Activated CD4-positive, alpha-beta memory T cell treated with anti-CD3 and anti-CD28 coated beads, Interleukin-2, amount 10 ng/mL, durations not matched to agents 7 days and 5 days (primary cell): ENCODE measurements at places on chromosomes 12 and 14. TPM values are rescaled to one million over a fixed set of nuclear protein-coding genes. Genes with fewer than 3 reads are reported as not detected.
A peak's percentile ranks its signal among the peaks of the same experiment; 100 is the strongest.

DNA sequence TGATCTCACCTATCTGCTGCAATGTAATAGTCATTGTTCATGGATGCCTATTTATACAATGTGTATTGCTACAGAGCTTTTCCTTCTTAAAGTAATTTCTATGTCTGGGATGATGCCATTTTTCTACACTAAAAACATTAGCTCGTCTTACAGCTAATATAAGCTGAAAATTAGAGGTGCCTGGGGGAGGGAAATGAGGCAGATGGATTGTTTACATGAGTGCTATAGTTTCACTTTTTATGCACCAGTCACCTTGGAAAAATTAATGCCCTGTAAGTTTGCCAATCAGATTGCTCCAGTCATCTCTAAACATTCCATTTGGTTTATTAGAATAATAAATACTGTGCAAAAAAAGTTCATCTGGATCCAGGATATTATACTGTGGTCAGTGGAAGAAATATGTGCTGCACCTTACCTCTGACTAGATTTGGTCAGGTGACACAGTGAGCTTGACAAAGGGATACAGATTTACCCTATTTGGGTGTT lies 436.2 kb downstream of the RAD51B start:
- no peak for DNase-seq
- no peak overlapping the region for H3K4me3 ChIP-seq
- H3K4me1 ChIP-seq = peaks cover 8% of the 10 kb centered on the region
- H3K27me3 ChIP-seq = no peaks in the 10 kb centered on the region

- DNase-seq = no peak
- no peaks in the 10 kb centered on the region for H3K36me3 ChIP-seq
- no peak overlapping the region for H3K4me3 ChIP-seq
- H3K27ac ChIP-seq = peak overlapping the region; percentile 9
These were observed 156.1 kb downstream of the PTCSC3 start for GRCh38 chr14:36020120-36021029.

DNA sequence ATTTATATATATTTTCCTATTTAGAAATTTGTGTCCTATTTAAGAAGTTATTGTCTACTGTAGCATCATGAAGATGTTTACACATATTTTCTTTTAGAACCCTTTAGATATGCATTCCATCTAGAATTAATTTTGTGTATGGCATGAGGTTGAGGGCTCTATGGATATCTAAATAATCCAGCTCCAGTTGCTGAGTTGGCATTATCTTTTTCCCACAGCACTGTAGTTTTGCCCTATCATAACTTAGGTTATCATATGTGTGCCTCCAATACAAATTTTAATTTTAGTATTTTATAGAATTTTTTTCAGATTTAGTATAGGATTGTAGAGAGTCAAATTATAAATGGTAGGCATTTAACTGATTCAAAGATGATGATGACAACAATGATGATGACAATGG lies 159.3 kb downstream of the NPAS3 start:
- no peak for DNase-seq
- no peak overlapping the region for H3K4me3 ChIP-seq
- no peak overlapping the region for H3K27ac ChIP-seq
- no peaks in the 10 kb centered on the region for H3K4me1 ChIP-seq

GRCh38 chr14:54474232-54474793 lies 14.5 kb downstream of the GMFB start:
- no peak overlapping the region for H3K27ac ChIP-seq
- no peak for DNase-seq
- H3K4me3 ChIP-seq = no peak overlapping the region
- H3K27me3 ChIP-seq = no peaks in the 10 kb centered on the region
- no peaks in the 10 kb centered on the region for H3K4me1 ChIP-seq

GRCh38 chr12:98244136-98244535 lies 271.3 kb upstream of the TMPO start:
- no peak overlapping the region for H3K27ac ChIP-seq
- no peaks in the 10 kb centered on the region for H3K36me3 ChIP-seq
- H3K27me3 ChIP-seq = peaks cover 6% of the 10 kb centered on the region

DNA sequence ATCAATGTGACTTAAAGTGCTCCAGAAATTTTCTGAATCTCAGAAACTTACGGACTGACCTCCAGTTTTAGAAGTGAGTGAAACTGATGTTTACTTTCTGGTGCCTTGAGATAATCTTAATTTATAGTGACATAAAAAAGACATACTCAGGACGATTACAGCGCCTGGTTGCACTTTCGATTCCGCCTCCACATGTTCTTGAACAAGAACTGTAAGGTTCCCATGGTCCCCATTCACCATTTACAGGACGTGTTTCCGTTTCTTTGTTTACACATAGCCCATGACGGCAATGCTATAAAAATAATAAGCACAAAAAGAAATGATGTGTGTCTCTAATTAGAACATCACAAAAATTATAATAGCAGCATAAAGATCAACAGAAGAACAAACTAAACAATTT lies 98.2 kb downstream of the ADAMTS20 start:
- H3K27ac ChIP-seq = no peak overlapping the region
- no peak overlapping the region for H3K4me3 ChIP-seq
- H3K4me1 ChIP-seq = no peaks in the 10 kb centered on the region
- no peak for DNase-seq
- H3K27me3 ChIP-seq = no peaks in the 10 kb centered on the region

GRCh38 chr12:21774358-21775132 lies at the start of gene KCNJ8:
Gene KCNJ8 (minus strand): TSS chr12:21774706. CDS start chr12:21773616, 1,090 bp downstream.
- DNase-seq = no peak
- H3K4me3 ChIP-seq = no peak within 1 kb of the TSS
- H3K4me1 ChIP-seq = peaks cover 6% of the 10 kb centered on the region
- no peaks in the 10 kb centered on the region for H3K36me3 ChIP-seq
- H3K27ac ChIP-seq = no peak within 1 kb of the TSS

DNA sequence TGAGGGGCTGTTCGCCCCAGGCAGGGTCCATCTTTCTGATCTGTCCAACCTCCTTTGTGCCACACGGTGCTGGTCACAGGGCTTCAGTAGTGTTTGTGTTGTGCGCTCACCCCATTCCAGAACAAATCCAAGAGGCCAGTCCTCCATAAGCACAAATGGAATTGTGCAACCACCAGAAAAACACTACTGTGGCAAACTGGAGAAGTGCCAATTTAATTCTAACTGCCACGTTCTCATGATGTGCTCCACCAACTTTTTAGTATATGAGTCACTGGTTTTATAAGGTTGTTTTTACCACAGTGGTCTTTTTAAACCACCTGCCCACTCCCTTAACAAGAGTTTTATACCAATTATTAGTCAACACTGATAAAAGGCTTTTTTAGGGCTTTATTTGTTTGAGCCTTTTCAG lies 380.2 kb downstream of the NAV3 start:
- no peak overlapping the region for H3K4me3 ChIP-seq
- no peaks in the 10 kb centered on the region for H3K4me1 ChIP-seq
- H3K27me3 ChIP-seq = no peaks in the 10 kb centered on the region
- no peak overlapping the region for H3K27ac ChIP-seq
- no peak for DNase-seq

DNA sequence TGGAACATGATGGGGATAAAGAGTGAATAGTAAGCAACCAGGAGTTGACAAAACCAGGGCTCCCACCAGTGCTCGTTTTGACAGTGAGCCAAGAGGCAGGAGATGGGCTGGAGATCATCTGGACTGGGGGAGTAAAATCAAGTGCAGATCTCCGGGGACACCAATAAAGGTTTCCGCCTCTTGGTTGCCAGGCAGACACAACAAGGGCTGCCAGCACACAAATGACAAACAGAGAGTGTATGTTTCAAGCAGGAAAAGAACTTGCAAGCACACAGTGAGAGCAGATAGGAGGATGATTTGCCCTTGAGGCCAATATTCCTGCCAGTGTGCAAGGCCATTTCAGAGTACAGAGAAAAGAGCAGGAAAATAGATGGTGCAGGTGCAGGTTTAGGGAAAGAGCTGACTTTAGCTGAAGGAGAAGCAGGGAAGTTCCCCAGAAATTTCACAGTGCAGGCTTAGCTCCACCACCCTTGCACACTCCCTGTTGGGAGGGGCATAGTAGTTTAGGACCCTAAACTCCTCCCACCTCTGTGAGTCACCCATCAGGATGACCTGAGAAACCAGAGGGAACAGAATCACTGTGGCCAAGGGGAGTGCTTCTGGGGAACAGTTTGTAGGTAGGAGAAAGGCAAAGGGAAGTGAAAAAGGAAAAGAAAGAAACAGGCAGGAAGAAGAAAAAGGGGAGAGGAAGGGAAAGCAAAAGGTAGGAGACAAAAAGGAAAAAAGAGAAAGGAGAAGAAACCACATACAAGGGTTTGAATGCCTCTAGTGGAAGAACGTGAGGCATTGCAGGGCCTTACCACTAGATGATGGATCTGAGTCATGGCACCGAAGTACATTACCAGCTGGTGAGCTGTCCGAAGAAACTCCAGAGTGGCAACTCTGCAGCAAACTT lies 404.4 kb downstream of the SLC6A15 start:
- H3K4me3 ChIP-seq = no peak overlapping the region
- no peak for DNase-seq

GRCh38 chr14:31010935-31011334 lies 14.5 kb upstream of the AP4S1 start:
- H3K36me3 ChIP-seq = peaks cover 9% of the 10 kb centered on the region
- no peaks in the 10 kb centered on the region for H3K27me3 ChIP-seq
- no peak for DNase-seq
- H3K27ac ChIP-seq = no peak overlapping the region

DNA sequence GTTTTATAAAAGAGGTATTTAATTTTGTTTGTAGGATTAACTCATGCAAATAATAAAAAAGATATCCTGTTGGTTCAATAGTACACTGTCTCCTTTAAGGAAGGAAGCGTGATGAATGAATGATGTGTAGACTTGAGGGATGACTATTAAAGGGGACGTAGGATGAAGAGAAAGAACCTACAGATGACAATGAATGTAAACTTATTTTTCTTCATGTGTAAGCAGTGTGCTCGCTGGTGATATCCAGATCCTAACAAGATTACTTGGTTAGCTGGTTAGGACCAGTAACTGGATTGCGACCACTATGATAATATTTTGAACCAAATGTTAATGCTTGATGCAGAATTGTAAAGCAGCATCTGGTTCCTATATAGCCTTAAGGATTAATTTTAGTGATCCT lies 2.6 kb downstream of the ARF6 start:
- DNase-seq = no peak
- H3K4me1 ChIP-seq = peaks cover 38% of the 10 kb centered on the region
- H3K27ac ChIP-seq = peak overlapping the region; percentile 100
- no peaks in the 10 kb centered on the region for H3K27me3 ChIP-seq
- H3K36me3 ChIP-seq = peaks cover 62% of the 10 kb centered on the region

GRCh38 chr14:88786715-88787114 lies 6.0 kb downstream of the EML5 start:
- H3K36me3 ChIP-seq = peaks cover 25% of the 10 kb centered on the region
- peaks cover 18% of the 10 kb centered on the region for H3K4me1 ChIP-seq
- peaks cover 6% of the 10 kb centered on the region for H3K27me3 ChIP-seq
- no peak overlapping the region for H3K4me3 ChIP-seq

DNA sequence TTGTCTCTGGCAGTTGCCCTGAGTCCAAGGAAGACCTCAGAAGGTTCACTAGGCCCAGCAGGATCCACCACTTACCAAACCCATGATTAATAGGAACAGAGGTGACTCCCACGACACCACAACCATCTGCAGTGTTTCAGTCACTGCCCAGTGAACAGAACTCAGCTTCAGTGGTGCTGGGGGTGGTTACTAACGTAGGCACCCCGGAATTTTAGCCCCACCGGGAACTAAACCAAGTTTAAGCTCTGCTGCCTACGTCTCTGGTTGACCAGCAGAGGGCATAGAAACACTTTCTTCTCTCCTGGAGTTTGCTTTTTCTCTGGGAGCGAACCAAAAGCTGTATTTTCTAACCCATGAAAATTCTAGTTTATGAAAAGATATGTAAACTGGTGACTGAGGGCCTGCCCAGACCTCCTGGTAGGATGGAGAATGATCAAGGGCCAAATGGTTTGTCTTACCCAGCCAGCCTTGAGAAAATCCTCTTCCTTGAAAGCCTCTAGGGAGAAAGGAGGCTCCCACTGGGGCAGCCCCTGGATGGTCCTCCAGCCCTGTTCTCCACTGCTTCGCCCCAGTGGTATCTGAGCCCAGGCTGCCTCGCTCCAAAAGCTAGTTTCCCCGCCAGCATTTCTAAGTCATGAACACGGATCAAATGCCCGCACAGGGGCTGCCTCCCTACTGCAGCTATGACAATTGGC lies 379.8 kb downstream of the DPF3 start:
- peaks cover 14% of the 10 kb centered on the region for H3K27me3 ChIP-seq
- H3K4me3 ChIP-seq = no peak overlapping the region

DNA sequence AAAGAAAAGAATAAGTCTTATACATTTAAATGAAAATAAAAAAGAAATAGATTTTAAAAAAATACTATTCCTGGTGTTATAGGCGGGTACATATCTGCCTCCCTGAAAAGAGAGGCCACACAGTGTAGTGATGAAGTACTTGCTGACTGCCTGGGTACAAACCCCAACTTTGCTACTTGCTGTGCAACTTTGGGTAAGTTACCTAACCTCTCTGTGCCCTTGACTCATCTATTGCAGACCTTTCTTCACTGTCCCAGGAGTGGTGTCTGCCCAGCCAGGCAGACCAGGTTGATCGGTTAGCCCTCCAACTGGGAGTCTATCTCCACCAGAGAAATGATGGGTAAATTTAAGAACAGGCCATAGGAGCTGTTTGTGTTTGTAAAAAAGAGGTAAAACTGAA lies 82.0 kb downstream of the SLC24A4 start:
- H3K4me3 ChIP-seq = no peak overlapping the region
- no peak for DNase-seq
- no peak overlapping the region for H3K27ac ChIP-seq

DNA sequence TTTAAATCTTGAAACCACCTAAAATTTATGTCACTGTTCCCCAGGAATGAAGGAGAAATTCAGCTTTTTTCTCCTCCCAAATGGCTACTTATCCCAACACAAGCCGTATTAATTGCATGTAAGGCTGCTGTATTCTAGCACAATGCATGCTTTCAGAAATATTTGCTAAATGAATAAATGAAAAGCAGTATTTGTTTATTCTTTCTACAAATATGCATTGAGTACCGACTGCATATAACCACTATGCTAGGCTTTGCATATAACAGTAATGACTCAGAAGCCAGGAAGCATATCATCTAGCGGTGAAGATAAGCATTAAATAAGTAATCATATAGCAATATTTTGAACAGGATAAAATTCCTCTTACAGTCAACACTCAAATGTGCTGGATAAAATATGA lies 5.7 kb upstream of the LRR1 start:
- no peak for DNase-seq
- H3K36me3 ChIP-seq = peaks cover 4% of the 10 kb centered on the region
- H3K4me3 ChIP-seq = no peak overlapping the region
- peaks cover 26% of the 10 kb centered on the region for H3K4me1 ChIP-seq

DNA sequence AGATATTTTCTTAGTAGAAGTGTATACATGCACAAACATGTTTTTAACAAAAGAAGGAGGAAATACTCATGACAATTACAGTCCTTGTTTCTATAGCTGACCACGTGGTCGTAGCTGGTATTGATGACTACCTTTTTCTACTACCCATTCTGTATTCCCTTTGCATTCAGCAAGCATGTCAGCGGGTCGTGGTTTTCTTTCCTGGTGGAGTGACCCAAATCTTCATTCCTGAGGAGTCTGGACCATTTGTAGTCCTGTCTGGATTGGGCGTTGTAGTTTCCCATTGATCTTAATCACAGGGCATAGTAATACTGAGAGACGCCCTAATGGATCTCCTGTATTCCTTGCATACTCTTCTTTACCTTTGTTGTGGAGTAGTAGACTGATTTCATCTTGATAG lies 472.1 kb upstream of the RGS6 start:
- H3K27ac ChIP-seq = no peak overlapping the region
- DNase-seq = no peak
- peaks cover 2% of the 10 kb centered on the region for H3K4me1 ChIP-seq
- H3K36me3 ChIP-seq = peaks cover 42% of the 10 kb centered on the region
- H3K27me3 ChIP-seq = no peaks in the 10 kb centered on the region

Gene AP5M1
- 44.3 TPM for total RNA-seq

Gene CLEC1B
- total RNA-seq = not detected

Gene SLC7A8
- total RNA-seq = 0.93 TPM

Gene MYO1A
- 0.28 TPM for total RNA-seq

Gene MYH7
- total RNA-seq = not detected

Gene OAS3
- total RNA-seq = 260 TPM

Gene STON2
- 4.3 TPM for total RNA-seq

Gene FAM181A
- total RNA-seq = not detected

Gene WNT1
- total RNA-seq = 0.33 TPM
